ENCODE measurements at places on chromosomes 3 and 15. TPM values are rescaled to one million over a fixed set of nuclear protein-coding genes. Genes with fewer than 3 reads are reported as not detected.

Gene GPR87
- 1.2 TPM for total RNA-seq

Gene DNAJA4
- total RNA-seq, result 32.6 TPM

GRCh38 chr15:91456251-91456718 is 356.2 kb downstream of the SV2B start:
- no peaks in the 10 kb centered on the region for H3K36me3 ChIP-seq
- no peak for DNase-seq
- no peak overlapping the region for H3K27ac ChIP-seq
- peaks cover 20% of the 10 kb centered on the region for H3K4me1 ChIP-seq
- H3K4me3 ChIP-seq, result no peak overlapping the region

GRCh38 chr15:67043939-67044771 is 21.2 kb upstream of the SMAD3 start:
- no peak for DNase-seq
- no peaks in the 10 kb centered on the region for H3K27me3 ChIP-seq
- H3K27ac ChIP-seq, result no peak overlapping the region
- H3K36me3 ChIP-seq, result no peaks in the 10 kb centered on the region

Gene PLA2G4F
- not detected for total RNA-seq

DNA sequence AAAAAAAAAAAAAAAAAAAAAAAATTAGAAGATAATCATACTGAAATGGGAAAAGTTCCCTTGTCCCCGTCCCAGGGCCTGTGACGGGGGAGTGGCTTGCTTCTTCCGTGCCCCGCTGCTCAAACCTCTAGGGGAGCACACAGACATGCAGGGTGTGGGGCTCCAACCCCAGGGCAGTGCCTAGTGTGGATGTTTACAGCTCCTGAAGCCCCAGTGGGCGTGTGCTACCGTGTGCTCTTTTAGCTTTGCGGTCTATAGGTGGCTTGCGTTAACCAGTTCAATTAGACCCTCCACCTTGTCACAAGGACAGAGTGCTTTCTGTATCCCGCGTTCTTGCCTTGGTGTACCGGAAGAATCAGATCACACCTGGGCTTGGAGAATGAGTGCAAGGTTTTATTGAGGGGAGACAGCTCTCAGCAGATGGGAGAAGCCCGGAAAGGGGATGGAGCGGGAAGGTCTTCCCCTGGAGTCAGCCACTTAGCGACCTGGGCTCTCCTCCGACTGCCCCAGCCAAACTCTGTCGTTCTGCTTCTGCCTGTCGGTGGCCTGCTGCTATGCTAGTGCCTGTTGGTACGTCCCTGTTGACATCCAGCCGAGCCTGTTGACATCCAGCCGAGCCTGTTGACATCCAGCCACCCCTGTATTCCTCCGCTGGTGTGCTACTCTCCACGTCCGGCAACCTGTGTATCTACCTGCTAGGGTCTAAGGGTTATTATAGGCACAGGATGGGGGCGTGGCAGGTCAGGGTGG is 569.8 kb downstream of the VGLL3 start:
- no peak for DNase-seq
- H3K4me1 ChIP-seq, result no peaks in the 10 kb centered on the region
- H3K27ac ChIP-seq, result no peak overlapping the region
- no peak overlapping the region for H3K4me3 ChIP-seq
- no peaks in the 10 kb centered on the region for H3K27me3 ChIP-seq

Gene TTC14
- 37.2 TPM for total RNA-seq
